ENCODE measurements at places on chromosomes 12 and 14. TPM values are rescaled to one million over a fixed set of nuclear protein-coding genes. Genes with fewer than 3 reads are reported as not detected.

GRCh38 chr12:132610051-132610759, at the start of gene LRCOL1:
Gene LRCOL1, minus strand, starts transcription at chr12:132610582. Its CDS starts 4,331 bp downstream, at chr12:132606251.
- H3K27ac ChIP-seq, result no peak within 1 kb of the TSS
- peaks cover 6% of the 10 kb centered on the region for H3K4me1 ChIP-seq
- no peaks in the 10 kb centered on the region for H3K36me3 ChIP-seq
- no peak for DNase-seq
- no peak within 1 kb of the TSS for H3K4me3 ChIP-seq
- H3K27me3 ChIP-seq, result peaks cover 33% of the 10 kb centered on the region

- H3K27ac ChIP-seq, result no peak overlapping the region
- H3K27me3 ChIP-seq, result no peaks in the 10 kb centered on the region
- no peak overlapping the region for H3K4me3 ChIP-seq
- no peaks in the 10 kb centered on the region for H3K36me3 ChIP-seq
Measured at GRCh38 chr12:14514154-14514842, 53.4 kb downstream of the PLBD1 start.

The GLIPR1L1 gene
- not detected for total RNA-seq

GRCh38 chr14:104138098-104138717, at the start of gene KIF26A:
Gene KIF26A, plus strand, starts transcription at chr14:104138587. Its CDS starts 136 bp downstream, at chr14:104138723.
- no peak for DNase-seq
- H3K27ac ChIP-seq, result no peak within 1 kb of the TSS
- no peaks in the 10 kb centered on the region for H3K36me3 ChIP-seq
- H3K27me3 ChIP-seq, result peaks cover 27% of the 10 kb centered on the region
- no peaks in the 10 kb centered on the region for H3K4me1 ChIP-seq
- peak within 1 kb of the TSS; percentile 21 for H3K4me3 ChIP-seq

GRCh38 chr14:105021656-105022275, 883 bp upstream of the CDCA4 start:
- no peaks in the 10 kb centered on the region for H3K27me3 ChIP-seq
- peak overlapping the region; percentile 93 for H3K4me3 ChIP-seq

GRCh38 chr12:42732908-42733411, 143.4 kb upstream of the PRICKLE1 start:
- no peak overlapping the region for H3K27ac ChIP-seq
- H3K27me3 ChIP-seq, result no peaks in the 10 kb centered on the region
- no peak overlapping the region for H3K4me3 ChIP-seq
- H3K36me3 ChIP-seq, result no peaks in the 10 kb centered on the region

DNA sequence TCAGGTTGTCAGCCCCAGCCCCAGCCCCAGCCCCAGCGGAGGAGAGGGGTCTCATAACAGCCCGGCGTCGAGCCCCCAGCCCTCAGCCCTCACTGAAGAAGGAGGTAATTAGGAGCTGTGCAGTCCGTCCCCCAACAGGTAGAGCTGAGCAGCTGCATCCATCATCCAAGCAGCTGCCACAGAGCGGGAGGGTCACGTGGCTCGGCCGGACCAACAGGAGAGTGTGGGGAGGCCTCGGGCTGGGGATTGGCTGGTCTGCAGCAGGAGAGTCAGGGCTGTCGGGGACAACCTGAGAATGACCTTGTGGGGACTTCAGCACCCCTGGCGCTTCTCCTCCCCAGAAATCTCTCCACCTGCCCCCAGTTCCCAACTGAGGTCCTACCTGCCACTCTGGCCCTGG, 29.6 kb downstream of the SMUG1 start:
- H3K27me3 ChIP-seq, result peaks cover 10% of the 10 kb centered on the region
- H3K36me3 ChIP-seq, result no peaks in the 10 kb centered on the region
- peak; percentile 14 for DNase-seq
- no peak overlapping the region for H3K27ac ChIP-seq
- no peaks in the 10 kb centered on the region for H3K4me1 ChIP-seq

DNA sequence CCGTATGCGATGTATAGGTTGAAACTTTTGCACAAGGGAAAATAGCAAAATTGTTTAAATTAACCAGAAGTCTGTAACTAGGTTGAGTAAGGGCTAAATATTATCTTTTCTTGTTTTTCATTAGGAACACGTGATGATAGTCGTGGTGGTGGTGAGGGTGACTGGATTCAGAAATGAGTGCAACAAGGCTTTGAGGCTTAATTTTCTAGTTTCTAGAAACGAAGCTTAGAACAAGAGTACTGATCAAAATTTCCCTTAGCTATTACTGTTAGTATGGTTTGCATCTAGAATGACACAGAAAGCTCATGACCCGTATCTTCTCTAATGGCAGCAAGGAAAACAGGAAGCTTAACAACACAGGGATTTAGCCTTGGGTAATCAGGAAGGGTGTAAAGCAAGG, 7.0 kb downstream of the SLIRP start:
- peaks cover 68% of the 10 kb centered on the region for H3K36me3 ChIP-seq
- peaks cover 18% of the 10 kb centered on the region for H3K4me1 ChIP-seq
- peak overlapping the region; percentile 71 for H3K27ac ChIP-seq
- no peak overlapping the region for H3K4me3 ChIP-seq
- H3K27me3 ChIP-seq, result no peaks in the 10 kb centered on the region
